Daoy (cell line): ENCODE measurements at places on chromosomes 2 and 18. TPM values are rescaled to one million over a fixed set of nuclear protein-coding genes. Genes with fewer than 3 reads are reported as not detected.

DNA sequence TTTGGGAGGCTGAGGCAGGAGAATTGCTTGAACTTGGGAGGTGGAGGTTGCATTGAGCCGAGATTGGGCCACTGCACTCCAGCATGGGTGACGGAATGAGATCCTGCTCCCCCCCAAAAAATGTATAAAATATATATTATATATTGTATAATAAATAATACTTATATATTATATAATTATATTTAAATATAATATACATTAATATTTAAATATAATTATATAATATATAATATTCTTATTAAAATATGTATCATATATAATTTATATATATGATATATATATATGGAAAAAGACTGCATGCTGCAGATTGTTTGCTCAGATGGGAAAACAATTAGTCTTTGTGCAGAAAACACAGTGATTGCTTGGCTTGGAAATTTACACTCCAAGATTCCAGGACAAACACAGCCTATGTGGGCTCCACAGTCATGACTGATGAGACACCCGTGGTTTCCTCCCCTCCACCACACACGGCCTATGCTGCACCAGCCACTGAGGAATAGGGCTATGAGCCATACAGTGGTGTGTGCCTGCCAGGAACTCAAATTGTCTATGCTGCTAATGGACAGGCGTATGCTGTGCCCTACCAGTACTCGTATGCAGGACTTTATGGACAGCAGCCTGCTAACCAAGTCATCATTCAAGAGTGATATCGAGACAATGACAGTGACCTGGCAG is 30.0 kb downstream of the PMAIP1 start:
- no peak for DNase-seq

GRCh38 chr18:9995631-9996030 is 81.8 kb downstream of the VAPA start:
- no peak for DNase-seq

DNA sequence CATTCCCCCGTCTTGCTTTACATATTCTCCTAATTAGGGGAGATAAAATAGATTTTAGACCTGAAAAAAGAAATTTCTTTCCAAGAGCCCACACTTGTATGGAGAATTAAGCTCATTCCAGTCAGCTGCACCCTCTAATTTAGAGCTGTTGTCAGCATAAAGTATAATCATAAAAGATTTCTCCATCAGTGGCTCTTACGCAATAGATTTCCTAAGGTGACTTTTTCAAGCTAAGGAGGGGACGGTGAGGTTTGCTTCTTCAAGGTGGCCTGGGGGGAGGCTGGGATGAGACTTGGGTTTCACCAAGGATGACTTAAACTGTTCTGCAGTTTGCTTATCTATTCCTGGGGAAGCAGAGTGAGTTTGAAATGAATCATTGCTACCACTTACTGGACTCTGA is 426.2 kb downstream of the NBAS start:
- DNase-seq: no peak

- DNase-seq: no peak
Measured at GRCh38 chr2:174667250-174667860, 69.8 kb upstream of the WIPF1 start.

CD207 gene
- not detected in 2 replicates for total RNA-seq

GRCh38 chr2:222930862-222931261 is 70.0 kb downstream of the ACSL3 start:
- DNase-seq: no peak

- DNase-seq: no peak
Measured at GRCh38 chr2:59413751-59414570, 1139.5 kb downstream of the BCL11A start.

INO80D gene
- 3.2 and 3.3 TPM in 2 replicates for total RNA-seq

FBXO36 gene
- total RNA-seq: 3.0 and 6.2 TPM in 2 replicates

DNA sequence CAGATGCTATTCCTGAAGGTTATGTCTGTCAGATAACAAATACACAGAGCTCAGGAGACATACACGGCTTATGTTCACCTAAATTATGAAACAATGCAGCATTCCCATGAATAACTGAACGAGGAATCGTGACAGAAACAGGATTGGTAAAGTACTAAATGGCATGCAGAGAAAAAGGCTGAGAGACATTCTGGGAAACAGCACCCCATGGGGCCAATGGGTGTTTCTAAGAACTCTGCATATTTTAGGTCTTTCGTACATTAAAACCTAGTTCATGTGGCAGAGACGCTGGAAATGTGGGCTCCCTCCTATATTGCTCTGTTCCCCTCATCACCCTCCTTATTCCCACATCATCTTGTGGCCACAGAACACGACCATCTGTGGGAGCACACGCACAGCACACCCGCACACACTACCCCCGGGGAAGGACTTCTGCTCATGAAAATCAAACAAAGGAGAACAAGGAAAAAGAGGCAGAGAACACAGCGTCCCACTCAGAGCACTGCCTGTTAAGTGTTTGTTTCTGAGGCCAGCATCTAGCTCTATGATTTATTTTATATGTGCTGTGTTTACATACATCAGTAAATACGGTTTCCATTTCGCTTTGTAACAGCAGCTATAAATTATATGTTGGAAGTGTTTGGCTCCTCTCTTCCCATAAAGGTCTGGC is 143.6 kb downstream of the AFF3 start:
- no peak for DNase-seq

GRCh38 chr2:33494877-33495641 is 18.6 kb downstream of the RASGRP3 start:
- DNase-seq: no peak

GRCh38 chr2:169775765-169776164 is 22.9 kb upstream of the SSB start:
- no peak for DNase-seq

DNA sequence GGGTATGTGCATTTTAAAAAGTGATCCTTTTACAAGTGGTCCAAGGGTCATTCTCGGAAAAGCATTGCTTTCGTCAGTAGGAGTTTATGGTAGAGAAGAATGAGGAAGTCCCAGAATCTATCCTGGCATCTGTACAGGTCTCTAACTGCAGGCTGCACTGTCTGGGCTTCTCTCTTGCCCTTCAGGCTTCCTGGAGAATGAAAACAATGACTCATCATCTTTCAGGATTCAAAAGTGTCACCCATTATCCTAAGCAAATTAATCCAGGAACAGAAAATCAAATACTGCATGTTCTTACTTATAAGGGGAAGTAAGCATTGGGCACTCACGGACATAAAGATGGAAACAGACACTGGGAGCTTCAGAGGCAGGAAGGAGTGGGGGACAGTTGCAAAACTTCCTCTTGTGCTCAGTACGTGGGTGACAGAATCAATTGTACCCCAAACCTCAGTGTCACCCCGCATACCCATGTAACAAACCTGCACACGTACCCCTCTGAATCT is 60.2 kb upstream of the TXNDC2 start:
- DNase-seq: peak; percentile 66

PROKR1 gene
- 0.06 TPM in 1 of 2 replicates, not detected in the other for total RNA-seq

CCNYL1 gene
- 3.2 and 3.6 TPM in 2 replicates for total RNA-seq

GRCh38 chr2:20797096-20797495 is 25.8 kb downstream of the LDAH start:
- no peak for DNase-seq
